ENCODE measurements at places on chromosomes 6 and 20.

- DNase-seq, result no peak
Observed at GRCh38 chr20:7828437-7828836, 111.8 kb downstream of the HAO1 start.

- DNase-seq, result no peak
Observed at GRCh38 chr6:164469276-164469949, 840.0 kb downstream of the C6orf118 start.

GRCh38 chr6:12208190-12208589, 82.0 kb upstream of the EDN1 start:
- DNase-seq, result peak; percentile 44

- DNase-seq, result no peak
Observed at GRCh38 chr6:106568530-106568929, 60.8 kb downstream of the RTN4IP1 start.

GRCh38 chr6:75377386-75377785, 92.8 kb upstream of the TMEM30A start:
- DNase-seq, result no peak

GRCh38 chr20:881051-881782, 34.9 kb downstream of the ANGPT4 start:
- DNase-seq, result peak; percentile 79

DNA sequence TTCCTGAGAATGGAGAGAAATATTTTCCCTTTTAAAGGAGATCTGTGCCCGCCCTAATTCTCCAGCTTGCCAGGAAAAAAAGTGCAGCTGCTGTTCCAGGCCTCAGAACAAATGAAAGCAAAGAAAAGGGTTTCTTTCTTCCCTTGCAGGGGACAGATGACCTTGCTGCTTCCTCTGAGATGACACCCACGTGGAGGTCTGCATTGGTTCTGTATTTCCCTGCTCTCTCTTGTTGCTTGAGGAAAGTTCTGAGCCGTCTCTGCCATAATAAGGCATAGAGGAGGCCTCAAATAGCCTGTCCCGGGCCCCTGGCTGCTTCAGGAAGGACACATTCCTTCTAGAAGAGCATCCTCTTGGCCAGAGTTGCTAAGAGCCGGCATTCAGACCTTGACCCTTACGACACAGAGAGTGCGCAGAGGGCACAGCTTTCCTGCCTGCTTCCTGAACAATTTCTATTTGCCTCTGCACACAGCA, 501.8 kb upstream of the SULF2 start:
- no peak for DNase-seq

- DNase-seq, result no peak
Observed at GRCh38 chr6:136964398-136964797, 42.3 kb downstream of the SLC35D3 start.

DNA sequence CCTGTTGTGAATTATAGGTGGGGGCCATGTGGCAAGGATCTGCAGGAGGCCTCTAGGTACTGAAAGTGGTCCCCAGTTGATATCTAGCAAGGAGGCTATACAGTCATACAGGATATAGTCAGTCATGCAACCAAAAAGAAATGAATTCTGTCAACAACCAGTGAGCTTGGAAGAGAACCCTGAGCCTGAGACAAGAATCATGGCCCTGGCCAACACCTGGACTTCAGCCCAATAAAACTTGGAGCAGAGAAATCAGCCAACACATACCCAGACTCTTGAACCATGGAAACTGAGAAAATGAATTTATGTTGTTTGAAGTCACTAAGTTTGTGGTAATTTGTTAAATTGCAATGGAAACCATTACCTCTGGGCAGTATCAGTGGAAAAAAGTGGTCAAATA, 370.2 kb downstream of the KIF16B start:
- no peak for DNase-seq

GRCh38 chr20:44247131-44247571, at the start of gene GDAP1L1:
Gene GDAP1L1, plus strand, starts transcription at chr20:44247308. Its CDS starts 27 bp downstream, at chr20:44247335.
- DNase-seq, result no peak

DNA sequence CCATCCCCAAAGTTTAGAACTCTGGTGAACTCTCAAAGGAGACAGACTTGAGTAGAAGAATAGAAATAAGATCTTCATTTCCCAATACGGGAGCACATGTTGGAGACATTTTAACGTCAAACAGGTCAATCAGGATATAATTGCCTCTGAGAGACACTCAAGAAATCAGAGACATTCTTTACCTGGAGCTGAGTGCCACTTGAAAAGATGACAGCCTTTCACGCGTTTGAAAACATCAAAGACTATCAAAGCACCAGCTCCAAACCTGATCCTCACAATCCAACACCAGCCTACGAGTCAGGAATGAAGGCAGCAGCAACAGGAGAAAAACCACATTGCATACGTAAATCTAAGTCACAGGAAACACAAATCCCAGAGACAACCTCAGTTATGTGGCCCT, 571.5 kb upstream of the CDH4 start:
- DNase-seq, result no peak

DNA sequence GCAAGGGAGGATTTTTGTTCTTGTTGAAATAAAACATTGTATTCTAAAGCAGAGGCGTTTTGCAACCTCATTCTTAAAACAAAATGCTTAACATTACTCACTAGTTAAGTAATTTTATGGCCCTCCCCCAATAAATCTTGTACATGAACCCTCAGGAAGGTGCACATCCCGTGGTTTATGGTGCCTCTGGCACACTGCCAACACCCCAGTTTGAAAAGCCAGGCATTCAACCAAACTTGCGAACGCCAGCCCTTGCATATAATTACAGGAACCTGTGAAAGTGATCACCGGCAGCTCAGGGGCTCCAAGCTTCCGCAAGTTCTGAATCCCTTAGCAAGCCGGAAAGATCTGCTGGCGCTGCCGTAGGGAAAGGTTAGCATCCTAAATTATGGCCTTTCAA, 1109.0 kb upstream of the FLRT3 start:
- DNase-seq, result no peak

GRCh38 chr20:2125474-2126112, 24.0 kb downstream of the STK35 start:
- DNase-seq, result no peak

DNA sequence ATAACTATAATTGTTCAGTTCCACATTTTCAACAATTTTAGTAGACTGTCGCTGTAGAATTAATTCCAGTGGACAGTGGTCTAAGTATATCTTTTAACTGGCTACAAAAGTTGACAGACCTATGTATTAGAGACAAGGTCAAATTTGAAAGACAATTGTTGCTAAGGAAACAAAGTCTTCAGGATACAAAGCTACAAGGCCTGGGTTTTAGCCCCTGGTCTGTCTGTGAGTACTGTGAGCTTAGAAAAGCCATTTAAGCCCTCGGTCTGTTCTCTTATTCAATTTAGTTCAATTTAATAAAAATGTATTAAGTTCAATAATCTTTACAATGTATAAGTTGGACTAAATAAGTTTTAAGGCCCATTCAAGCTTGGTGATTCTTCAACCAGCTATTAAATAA, 352.5 kb downstream of the HDGFL1 start:
- no peak for DNase-seq

DNA sequence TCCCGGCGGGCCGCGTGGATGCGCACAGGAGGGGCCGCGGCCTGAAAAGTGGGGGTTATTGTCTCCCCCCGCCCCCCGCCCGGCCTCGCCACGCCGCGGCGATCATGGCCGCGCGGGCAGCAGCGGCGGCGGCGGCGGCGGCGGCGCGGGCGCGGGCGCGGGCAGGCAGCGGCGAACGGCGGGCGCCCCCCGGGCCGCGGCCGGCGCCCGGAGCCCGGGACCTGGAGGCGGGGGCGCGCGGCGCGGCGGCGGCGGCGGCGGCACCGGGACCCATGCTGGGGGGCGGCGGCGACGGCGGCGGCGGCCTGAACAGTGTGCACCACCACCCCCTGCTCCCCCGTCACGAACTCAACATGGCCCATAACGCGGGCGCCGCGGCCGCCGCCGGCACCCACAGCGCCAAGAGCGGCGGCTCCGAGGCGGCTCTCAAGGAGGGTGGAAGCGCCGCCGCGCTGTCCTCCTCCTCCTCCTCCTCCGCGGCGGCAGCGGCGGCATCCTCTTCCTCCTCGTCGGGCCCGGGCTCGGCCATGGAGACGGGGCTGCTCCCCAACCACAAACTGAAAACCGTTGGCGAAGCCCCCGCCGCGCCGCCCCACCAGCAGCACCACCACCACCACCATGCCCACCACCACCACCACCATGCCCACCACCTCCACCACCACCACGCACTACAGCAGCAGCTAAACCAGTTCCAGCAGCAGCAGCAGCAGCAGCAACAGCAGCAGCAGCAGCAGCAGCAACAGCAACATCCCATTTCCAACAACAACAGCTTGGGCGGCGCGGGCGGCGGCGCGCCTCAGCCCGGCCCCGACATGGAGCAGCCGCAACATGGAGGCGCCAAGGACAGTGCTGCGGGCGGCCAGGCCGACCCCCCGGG, 637 bp downstream of the ARID1B start:
- peak; percentile 55 for DNase-seq

DNA sequence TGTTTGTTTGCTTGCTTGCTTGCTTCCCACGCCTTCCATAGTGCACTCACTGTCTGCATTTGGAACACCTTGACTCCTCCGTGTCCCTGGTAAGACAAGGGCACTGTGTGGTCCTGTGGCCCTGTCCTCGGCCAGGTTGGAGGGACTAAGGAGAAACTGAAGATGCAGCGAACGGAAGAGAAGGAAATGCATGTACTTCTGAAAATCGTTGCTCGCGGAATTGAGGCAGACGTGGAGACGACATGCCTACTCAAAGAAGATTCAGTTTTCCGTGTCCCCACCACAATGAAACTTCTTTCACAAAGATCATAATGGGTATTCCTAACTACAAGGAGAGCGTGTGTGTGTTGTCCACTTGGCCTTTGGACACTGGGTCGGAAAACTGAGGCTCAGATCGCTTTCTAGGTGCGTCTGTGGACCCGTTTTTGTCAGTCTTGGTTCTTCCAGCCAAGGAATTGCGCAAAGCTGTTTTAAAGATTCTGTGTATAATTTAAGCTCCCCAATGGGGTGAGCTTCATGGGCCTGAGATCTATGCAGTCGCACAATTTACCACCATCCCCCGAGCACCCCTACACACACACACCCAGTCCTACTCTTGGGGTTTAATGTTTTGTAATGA, 120.4 kb upstream of the ZNF184 start:
- no peak for DNase-seq

DNA sequence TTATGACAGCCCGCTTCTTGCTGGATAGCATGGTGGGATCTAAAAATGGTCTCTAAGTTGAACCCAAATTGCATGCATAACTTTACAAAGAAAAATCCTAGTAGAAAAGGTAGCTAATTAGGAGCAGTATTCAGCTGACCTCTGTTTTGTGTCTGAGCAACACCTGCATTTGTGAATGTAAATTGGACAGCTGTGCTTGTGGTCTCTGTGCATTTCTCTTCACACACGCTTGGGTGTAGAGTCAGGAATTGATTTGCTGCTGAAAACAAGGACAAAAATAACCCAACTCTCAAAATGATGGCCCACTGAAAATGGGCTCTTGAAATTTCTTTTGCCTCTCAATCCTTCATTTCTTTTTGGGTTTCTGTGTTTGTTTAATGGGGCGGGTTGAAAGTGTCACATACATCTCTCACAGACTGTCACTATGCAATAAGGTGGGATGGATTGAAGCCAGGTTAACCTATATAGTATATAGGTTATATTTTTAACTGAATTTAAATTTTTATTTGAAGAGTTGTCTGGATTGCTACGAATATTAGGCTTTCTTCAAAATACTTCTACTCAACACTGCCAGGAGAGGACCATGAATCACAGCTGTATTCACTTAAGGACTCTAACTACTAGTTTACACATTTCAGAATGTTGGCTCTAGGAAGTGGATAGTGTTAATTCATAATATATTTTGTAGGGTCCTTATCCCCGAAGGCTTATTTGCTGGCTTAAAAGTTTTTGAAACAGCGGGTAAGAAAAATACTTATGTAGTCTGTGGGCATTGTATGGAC, 46.5 kb downstream of the SOBP start:
- no peak for DNase-seq

DNA sequence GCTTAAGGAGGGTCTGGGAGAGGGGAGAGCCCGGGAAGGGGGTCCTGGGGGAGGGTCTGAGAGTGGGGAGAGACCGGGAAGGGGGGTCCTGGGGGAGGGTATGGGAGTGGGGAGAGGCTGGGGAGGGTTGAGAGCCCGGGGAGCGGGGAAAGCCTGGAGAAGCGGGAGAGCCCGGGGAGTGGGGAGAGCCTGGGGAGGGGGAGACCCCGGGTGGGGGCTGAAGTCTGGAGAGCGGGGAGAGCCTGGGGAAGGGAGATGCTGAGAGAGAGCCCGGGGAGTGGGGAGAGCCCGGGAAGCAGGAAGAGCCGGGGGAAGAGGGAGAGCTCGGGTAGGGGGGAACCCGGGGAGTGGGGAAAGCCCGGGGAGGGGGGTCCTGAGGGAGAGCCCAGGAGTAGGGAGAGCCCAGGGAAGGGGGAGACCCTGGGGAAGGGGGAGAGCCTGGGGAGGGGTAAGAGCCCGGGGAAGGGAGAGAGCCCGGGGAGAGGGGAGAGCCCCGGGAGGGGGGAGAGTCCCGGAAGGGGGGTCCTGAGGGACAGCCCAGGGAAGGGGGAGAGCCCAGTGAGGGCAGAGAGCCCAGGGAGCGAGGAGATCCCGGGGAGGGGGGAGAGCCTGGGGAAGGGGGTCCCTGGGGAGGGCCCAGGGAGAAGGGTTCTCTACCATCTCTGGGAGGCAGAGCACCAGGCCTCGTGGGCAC, 148.5 kb downstream of the SYNDIG1 start:
- DNase-seq, result no peak

- no peak for DNase-seq
Observed at GRCh38 chr6:56649053-56649769, 6.5 kb upstream of the DST start.

DNA sequence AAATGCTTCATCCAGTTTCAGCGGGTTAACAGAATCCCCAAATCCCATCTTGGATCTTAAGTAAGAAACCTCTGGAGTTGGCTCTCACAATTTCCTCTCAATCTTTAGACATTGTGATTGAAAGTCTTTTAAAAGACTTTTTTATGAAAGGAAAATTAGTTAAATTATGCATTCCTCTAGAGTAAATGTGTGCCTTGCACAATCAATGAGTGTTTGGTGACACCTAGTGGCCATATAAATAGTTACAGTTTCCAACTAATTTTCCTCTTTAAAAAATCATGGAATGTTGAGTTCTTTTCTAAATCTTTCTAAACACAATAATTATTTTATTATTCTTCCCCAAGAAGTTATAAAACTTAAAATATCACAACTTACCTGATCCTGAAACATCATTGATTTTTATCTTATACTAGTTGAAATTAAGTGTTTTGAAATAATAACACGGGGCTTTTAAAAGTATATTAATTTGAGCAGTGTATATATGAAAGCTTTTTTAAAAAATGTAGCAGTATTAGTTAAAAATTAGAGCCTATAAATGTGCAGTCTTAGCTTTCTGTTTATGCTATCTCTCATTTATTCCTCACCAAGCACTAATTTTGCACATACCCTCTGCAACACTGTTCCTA, 66.4 kb downstream of the PKHD1 start:
- DNase-seq, result peak; percentile 17

- DNase-seq, result no peak
Observed at GRCh38 chr6:51568771-51569170, 518.6 kb downstream of the PKHD1 start.
